ENCODE measurements at places on chromosomes 7 and 10.
A peak's percentile ranks its signal among the peaks of the same experiment; 100 is the strongest.

DNA sequence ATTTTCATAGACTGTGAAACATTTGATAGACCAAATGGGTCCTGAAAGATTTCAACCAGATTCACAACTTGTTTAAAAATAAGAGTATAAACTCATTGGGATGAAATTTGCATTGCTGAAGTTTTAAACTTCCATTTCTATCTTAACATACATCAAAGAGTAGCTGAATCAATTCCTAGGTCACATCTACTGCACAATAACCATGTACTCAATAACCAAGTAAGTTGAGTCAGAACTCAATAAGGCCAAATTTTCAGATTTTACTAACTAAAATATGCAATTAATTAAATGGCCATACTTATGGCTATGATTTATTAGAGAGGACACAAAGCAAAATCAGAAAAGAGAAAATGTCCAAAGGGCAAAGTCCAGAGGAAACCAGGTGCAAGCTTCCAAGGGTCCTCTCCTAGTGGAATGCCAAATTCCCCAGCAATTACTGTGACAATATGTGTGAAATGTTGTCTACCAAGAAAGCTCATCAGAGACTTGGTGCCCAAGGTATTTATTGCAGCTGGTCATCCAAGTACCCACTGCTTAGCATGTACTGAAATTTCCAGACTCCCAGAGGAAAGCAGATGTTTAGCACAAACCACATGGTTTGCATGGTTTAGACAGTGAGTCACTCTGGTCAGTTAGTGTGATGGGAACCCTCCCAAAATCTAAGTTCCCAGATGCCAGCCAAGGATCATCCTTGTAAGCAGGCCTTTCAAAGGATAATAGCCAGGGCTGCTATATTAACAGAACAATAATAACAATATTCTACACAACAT lies 238.9 kb downstream of the IPMK start:
- DNase-seq, result no peak

- DNase-seq, result no peak
Observed at GRCh38 chr10:124308811-124309210, 109.9 kb downstream of the OAT start.

- DNase-seq, result peak; percentile 32
Observed at GRCh38 chr7:97027427-97028234, 3.0 kb upstream of the DLX5 start.

- no peak for DNase-seq
Observed at GRCh38 chr7:158316466-158317031, 271.1 kb downstream of the PTPRN2 start.

DNA sequence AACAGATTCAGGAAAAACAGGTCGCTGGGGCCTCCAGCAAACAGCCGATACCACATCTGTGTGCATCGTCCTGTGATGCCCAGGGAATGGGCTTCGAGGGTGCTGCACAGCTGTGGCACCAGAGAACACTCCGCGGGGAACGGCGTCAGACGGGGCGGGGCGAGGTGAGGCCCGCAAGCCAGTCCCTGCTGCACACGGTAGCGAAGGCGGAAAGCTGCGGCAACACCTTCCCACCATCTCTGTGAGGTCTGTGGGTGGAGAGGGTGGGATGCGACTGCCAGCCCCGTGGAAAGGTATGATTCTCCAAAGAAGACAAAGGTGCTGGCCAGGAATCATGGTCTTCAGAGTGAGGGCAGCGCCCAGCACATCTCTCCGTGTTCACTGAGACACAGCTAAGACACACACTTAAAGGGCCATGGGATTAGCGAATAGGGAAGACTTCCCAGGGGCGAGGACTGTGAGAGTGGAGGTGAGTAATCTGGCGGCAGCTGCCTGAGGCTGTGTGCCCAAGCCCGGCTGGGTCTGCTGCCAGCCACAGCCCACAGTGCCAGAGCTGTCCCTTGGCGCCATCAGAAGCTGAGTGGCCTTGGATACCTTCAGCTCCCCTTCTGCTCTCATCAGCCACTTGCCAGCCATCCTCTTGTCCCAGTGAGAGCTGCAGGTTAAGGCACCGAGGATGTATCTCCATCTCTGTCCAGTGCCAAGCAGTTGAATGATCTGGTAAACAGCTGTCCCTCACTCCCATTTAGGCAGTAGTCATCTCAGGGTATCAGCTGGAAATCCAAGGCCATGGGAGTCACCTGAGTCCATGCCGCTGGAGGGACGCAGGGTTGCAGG lies 17.6 kb downstream of the PRKAG2 start:
- no peak for DNase-seq

DNA sequence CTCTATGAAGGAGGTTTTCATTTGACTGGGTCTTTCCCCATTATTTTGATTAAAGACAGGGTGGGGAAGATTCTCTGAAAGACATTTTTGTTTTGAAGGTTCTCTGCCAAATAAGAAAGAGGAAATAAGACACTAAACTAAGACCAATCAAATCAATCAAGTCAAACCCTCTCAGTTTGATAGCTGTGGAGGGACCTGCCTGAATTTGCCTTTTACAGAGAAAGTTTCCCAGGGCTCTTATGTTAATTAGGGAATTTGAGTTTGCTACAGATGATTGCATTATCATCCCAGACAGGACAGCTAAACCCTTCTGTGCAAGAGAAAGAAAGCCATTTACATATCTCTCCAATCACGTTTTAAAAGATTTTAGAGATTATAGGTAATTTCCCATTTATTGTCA lies 80.0 kb downstream of the CSTF2T start:
- DNase-seq, result no peak

- DNase-seq, result no peak
Observed at GRCh38 chr10:70114902-70115301, 17.7 kb downstream of the AIFM2 start.

- no peak for DNase-seq
Observed at GRCh38 chr10:122344741-122345258, 29.7 kb upstream of the PLEKHA1 start.

GRCh38 chr10:114142018-114142417 lies 32.0 kb downstream of the CCDC186 start:
- no peak for DNase-seq

DNA sequence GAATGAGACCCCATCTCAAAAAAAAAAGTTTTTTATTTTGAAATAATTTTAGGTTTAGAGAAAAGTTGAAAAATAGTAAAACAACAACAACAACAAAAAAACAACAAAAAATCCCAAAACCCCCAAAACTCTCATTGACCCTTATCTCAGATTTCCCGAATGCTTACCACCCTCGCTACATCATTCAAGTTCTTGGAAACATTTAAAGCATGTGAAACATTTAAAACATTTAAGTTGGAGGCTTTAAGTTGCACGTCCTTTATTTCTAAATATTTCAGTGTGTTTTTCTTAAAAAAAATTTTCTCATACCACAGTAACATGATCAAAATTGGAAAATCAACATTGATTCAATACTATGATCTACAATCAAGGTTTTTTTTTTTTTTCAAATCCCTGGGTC lies 382 bp upstream of the ARMS2 start:
- no peak for DNase-seq
